Activated T-helper 17 cell treated with anti-CD3 and anti-CD28 coated beads, Interleukin-2, amount 50 U/mL, for 72 hours (primary cell): ENCODE measurements at places on chromosomes 1 and 21. TPM values are rescaled to one million over a fixed set of nuclear protein-coding genes. Genes with fewer than 3 reads are reported as not detected.

- ATAC-seq = no peak
These were observed 462.3 kb downstream of the PTPRC start for GRCh38 chr1:199101139-199101538.

GRCh38 chr1:179506199-179506598 is 69.5 kb downstream of the NPHS2 start:
- ATAC-seq = no peak

GRCh38 chr1:214990619-214991018 is 91.9 kb upstream of the KCNK2 start:
- ATAC-seq = no peak

The EPHA8 gene
- not detected for total RNA-seq

GRCh38 chr1:201551877-201552731 is 13.2 kb downstream of the NAV1 start:
- peak; percentile 28 for ATAC-seq

DNA sequence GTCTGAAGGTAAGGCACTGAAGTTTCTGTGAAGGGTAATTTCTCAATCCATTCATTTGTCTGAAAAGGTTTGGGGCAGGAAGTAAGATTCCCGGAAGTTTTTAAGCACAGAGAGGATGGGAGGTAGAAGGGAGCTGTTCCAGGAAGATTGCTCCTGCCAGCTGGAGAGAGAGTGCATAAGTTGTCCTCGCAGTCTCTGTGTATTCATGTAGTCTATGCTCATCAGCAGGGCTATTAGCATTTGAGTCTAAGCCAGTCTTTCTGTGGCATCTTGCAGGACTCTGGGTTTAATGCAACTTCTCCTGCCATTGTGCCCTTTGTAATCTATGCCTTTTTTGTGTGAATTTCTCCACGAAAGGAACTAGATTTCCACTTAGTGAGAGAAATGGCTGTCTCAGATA is 140.8 kb upstream of the FGGY start:
- ATAC-seq = no peak
